ENCODE measurements at places on chromosomes 7 and 10.

- DNase-seq, result no peak
Observed at GRCh38 chr10:31948021-31948420, 19.4 kb upstream of the ARHGAP12 start.

DNA sequence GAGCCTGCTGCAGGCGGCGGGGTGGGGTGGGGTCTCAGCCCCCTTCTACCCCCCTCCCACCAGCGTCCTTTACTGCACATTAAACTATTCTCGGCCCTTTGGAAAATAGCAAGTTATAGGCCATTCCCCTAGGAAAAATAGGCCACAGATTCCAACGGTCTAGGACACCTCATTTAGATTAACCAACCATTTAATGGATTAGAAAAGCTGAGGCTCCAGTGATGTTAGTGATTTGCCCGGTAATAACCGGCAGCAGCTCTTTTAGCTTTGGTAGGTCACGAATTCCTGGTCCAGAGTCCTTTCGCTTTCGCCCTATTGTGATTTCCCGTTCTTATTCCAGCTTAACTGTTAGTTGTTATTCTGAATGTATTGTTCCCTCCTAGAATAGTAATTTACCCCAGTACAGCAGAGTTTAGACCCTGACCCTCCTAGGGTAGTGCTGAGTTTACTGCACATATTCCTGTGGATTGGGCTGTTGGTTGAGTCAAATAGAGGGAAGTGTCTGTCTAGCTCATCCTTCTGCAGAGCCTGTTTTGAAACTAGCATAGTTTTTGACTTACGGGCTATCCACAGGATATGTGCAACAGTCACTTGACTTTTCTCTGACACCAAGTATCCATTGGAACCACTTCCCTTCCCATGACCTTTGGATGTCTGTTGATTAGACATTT is 754 bp downstream of the GSTO1 start:
- DNase-seq, result no peak

DNA sequence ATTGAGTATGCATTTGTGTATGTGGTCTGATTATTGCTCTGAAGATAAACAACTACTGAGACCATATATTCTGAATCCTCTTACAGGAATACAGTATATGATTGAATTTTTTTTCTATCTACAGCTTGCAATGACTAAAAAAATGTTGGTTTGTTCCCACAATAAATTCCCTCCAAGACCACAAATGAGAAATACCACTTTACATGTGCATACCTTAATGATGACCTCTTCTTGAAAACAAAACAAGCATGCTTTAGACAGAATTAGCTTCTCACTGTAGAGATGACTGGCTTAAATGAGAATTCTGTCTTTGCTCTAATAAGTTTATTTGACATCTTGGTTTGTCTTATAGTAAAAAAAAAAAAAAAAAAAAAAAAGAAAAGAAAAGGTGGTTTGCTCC is 241.5 kb downstream of the PCDH15 start:
- no peak for DNase-seq

- no peak for DNase-seq
Observed at GRCh38 chr7:31924251-31924650, 146.0 kb downstream of the PDE1C start.

GRCh38 chr7:128739990-128740682 is 977 bp downstream of the CALU start:
- no peak for DNase-seq

GRCh38 chr7:30904561-30904960 is 7.1 kb upstream of the AQP1 start:
- DNase-seq, result no peak

GRCh38 chr10:49760789-49761188 is 1.3 kb downstream of the OGDHL start:
- no peak for DNase-seq

DNA sequence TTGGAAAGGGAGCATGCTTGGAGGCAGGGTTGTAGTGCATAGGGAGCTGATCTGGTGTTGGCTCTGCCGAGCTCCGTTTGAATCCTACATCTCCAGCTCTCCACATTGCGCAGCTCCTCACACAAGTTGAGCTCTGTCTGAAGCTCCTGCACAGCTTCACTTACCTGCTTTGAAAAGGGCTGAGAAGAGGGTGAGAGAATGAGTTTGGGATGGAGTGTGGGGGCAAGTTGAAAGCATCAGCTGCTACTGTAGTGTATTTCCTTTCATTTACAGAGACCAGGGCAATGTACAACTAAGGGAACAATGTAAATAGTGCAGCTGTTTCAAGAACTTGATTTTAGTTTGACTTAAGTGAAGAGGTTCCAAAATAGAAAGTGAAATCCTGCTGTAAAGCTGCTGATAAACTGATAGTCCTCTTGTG is 88.5 kb downstream of the VTI1A start:
- no peak for DNase-seq

DNA sequence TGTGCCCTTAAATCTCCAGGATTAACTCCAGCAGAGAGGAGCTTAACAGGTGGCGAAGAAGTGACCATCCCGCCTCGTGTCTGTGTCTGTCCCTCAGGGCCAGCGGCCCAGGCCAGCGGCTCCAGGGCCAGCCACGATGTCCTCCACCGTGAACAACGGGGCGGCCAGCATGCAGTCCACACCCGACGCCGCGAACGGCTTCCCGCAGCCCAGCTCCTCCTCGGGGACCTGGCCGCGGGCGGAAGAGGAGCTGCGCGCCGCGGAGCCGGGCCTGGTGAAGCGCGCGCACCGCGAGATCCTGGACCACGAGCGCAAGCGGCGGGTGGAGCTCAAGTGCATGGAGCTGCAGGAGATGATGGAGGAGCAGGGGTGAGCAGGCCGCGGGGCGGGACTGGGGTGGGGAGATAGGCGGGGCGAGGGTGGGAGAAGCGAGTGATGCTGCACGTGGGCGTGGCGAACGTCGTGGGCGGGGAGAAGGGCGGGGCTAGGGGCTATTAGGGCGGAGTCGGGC is 33.3 kb downstream of the SRRM3 start:
- DNase-seq, result peak; percentile 85

DNA sequence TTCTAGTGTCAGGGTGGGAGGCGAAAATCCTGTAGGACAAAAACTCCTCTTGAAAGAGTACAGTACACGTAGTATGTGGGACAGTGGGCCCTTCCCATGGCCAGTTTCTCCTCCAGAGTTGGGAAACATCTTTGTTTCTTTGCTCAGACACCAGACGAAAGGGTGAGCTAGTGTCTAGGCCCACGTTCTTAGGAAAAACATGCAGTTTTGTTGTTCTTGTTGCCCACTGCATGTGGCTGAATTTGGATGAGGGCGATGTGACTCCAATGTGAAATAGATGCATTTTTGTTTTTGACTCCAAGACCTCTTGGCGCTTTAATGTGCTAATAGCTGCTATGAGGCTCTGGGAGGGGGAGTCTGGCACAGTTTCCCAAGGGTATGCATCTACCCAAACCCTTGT is 100.8 kb downstream of the ATXN7L1 start:
- DNase-seq, result no peak

DNA sequence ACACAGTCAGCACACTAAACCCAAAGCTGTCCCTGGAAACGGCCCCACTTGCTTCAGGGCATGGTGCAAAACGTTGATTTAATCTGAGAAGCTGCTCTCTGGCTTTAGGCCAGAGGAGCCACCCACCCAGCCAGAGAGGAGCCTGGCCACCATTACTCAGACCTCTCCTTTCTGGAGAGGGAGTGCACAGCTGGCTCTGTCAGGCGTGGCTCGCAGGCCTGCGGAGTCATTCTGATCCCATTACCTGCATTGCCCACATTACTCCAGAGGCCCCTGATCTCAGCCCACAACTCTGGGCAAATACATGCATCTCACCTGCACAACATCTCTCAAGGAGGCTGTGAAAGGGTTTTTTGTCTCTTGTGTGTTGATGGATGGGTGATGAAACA is 370.0 kb upstream of the IGFBP3 start:
- DNase-seq, result no peak

DNA sequence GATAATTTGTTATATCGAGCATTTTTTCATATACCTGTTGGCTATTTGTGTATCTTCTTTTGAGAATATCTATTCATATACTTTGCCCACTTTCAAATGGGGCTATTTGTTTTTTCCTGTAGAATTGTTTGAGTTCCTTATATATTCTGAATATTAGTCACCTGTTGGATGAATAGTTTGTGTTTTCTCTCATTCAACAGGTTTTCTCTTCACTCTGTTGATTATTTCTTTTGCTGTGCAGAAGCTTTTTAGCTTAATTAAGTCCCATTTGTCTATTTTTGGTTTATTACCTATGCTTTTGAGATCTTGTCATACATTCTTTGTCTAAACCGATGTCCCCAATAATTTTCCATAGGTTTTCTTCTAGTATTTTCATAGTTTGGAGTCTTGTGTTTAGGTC is 65.3 kb downstream of the VTI1A start:
- no peak for DNase-seq

GRCh38 chr7:49166441-49166840 is 242.1 kb downstream of the CDC14C start:
- no peak for DNase-seq

DNA sequence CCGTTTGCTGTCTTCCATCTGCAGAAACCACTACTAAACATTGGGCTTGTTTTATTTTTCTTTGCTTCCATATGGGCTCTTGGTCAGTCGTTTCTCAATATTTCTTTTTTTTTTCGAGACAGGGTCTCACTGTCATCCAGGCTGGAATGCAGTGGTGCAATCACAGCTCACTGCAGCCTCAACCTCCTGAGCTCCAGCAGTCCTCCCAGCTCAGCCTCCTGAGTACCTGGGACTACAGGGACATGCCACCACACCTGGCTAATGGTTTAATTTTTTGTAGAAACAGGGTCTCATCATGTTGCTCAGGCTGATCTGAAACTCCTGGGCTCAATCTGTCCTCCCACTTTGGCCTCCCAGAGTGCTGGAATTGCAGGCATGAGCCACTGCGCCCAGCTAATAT is 163.1 kb downstream of the LYZL1 start:
- DNase-seq, result no peak

DNA sequence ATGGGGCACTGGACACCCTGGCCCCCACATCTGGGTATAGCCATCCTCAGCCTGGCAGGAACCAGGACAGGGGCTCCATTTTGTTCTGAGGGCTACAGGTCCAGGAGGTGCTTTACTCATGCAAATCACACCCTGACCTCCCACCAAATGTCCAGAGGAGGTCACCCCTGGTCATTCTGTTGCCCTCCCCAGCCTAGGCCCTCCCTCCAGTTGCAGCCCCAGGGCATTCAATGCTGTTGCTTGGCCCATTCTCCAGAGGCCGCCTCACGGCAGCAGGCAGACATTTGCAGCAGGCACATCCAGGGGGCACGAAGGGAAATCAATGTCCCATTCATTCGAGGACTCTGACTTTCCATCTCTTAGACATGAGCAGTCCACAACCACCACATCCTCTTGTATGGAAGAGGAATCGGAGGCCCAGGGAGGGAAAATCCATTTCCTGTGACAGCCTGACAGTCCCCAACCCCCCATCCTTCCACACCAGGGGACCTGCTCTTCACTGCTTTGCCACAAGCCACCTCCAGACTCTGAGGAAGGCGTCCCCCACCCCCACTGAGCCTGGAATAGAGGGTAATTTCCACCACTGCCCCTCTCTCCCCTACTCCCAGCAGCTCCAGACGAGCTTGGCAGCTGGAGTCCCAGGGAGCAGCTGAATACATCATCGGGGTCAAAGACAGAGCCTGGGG is 76.2 kb upstream of the UNC5B start:
- no peak for DNase-seq

DNA sequence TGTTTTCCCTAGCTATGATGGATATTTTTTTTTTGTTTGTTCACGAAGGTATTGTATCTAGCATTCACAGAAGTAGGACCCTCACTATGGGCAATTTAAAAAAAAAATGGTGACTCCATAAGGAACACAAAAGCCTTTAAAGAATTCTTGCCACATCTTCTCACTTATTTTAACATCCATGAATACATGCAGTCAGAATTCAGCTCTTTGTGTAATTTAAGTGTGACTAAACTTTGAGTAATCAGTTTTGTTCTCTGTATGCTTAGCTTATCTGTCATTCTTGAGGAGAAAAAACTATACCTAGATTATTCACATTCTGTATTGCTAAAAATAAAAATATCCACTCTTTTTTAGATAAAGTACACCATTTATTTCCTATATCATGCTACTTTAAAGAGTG is 313.2 kb upstream of the KCND2 start:
- DNase-seq, result no peak

DNA sequence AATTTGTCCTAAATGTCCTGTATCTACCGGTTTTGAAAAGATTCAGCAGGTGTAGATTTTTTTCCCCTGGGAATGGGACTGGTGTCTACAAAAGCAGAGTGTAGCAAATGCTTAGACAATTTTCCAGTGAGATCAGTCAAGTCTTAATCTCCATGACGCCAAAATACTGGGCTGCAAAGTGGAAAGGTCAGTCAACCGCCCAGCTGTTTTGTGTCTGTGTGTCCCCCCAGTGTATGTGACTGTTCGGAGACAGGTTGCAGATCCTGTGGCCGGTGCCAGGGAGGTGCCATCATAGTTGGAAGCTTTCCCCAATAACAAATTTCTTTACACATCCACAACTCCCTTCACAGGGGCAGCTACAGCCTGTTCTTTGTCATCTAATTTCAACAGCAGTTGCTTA is 263.8 kb downstream of the ARHGAP12 start:
- DNase-seq, result no peak

DNA sequence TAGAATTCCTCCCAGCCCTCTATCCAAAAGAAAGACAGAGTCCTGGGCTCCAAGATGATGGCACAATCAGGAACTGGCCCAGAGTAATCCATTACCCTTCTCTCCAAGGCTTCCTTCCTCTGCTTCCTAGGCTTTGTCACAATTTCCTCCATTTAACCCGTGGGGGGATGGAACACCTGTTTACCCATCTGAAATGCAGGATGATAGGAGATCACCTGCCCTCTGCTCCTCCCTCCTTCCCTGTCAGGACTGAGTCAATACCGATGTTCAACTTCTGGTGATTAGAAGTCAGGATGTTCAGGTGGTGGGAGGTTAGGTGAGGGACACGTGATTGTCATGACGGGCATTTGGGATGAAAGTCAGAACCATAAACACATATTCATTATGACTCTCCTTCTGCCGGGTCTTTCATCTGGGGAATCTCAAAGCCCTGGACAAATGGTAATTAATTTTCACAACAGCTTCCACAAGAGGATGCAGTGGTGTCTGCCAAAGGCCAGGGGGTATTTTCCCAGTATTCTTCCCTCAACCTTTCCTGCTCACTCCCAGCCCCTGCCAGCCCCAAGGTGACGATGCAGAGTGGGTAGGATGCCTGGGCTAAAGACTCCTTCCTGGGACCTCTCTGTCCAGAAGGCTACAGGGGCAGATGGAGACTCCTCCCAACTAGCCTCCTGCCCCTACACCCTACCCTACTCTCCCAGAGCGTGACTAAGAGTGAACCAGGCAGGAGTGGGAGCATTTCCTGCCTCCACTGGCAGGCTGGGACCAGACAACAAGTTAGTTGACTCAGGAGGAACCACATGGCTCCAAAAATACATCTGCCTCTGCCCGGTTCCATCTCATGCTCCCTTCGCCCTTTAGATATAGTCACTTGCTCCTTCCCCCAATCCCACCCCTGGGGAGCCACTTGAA is 27.9 kb downstream of the DUSP5 start:
- DNase-seq, result no peak

GRCh38 chr7:83921941-83922607 is 272.5 kb downstream of the SEMA3A start:
- DNase-seq, result no peak

- no peak for DNase-seq
Observed at GRCh38 chr7:223118-223800, 30.9 kb downstream of the FAM20C start.

All from neuronal stem cell (in vitro differentiated cells).